Activated naive CD4-positive, alpha-beta T cell treated with anti-CD3 and anti-CD28 coated beads for 36 hours (primary cell): ENCODE measurements at places on chromosomes 2 and 18. TPM values are rescaled to one million over a fixed set of nuclear protein-coding genes. Genes with fewer than 3 reads are reported as not detected.
A peak's percentile ranks its signal among the peaks of the same experiment; 100 is the strongest.

Gene SLC4A3
- not detected for total RNA-seq

Gene MAP3K19
- not detected for total RNA-seq

Gene KIAA1328
- 7.2 TPM for total RNA-seq

Gene KLHL41
- total RNA-seq: not detected

Gene LYPD6
- not detected for total RNA-seq

Gene SCTR
- total RNA-seq: not detected

GRCh38 chr2:203705178-203705577 is 1.3 kb upstream of the CD28 start:
- peak; percentile 80 for DNase-seq

DNA sequence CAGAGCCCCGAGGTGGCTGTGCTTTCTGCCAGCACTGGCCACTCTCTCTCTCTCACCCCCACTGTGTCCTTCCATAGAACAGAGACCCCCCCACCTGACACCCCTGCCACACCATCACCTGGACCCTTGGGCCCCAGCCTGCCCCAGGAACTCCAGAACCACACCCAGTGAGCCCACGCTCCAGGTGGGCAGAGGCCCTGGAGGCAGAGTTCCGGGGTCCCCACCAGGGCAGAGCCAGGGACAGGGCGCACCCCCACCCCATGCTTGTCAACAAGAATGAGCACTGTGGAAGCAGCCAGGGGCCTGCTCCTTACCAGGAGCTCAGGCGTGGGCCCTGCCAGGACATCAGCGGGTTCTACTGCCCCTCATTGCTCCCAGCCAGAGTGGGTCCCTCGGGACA is 14.6 kb downstream of the PASK start:
- DNase-seq: no peak

GRCh38 chr2:98463551-98463971 is 18.9 kb downstream of the INPP4A start:
- peak; percentile 8 for DNase-seq

GRCh38 chr2:135471106-135471505 is 59.9 kb downstream of the ZRANB3 start:
- no peak for DNase-seq

DNA sequence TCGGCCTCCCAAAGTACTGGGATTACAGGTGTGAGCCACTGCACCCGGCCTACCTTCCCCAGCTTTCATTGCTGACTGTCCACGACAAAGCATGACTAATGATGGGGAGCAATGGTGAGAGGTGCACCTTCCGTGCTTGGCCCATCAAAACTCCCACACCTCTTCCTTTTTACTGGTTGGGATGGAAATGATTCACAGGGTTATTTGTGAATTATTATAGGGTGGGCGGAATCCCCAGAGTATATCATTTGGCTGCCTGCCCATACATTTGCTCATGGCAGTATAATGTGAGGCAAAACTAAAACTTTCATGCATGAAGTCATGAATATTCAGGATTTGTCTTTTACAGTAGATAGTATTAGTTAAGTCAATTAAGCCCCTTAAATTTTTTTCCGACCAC is 334.2 kb upstream of the NETO1 start:
- no peak for DNase-seq

GRCh38 chr2:68796295-68796905 is 61.8 kb downstream of the ARHGAP25 start:
- DNase-seq: peak; percentile 34

DNA sequence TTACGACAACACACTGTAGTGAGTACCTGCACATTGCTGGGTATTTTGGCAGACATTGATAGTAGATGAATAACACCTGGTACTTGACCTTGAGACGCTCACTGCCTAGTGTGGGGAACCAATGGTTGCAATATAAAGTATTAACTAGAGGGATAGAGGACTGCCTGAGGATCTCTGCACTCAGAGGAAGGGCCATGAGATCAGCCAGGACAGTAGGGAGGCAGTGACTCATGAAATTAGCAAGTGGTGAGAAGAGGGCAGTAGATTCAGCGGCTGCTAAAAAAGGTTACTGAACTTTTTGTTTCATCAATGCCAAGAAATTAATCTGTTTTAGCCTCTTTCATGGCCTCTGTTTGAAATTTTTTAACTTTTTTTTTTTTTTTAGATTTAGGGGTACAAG is 250.8 kb upstream of the TCF4 start:
- DNase-seq: no peak

GRCh38 chr2:162232671-162233070 is 10.6 kb downstream of the FAP start:
- no peak for DNase-seq

GRCh38 chr2:144011098-144011497 is 508.8 kb downstream of the ZEB2 start:
- DNase-seq: no peak
